Endothelial cell of umbilical vein (primary cell): ENCODE measurements at places on chromosomes 3 and 15. TPM values are rescaled to one million over a fixed set of nuclear protein-coding genes. Genes with fewer than 3 reads are reported as not detected.

The CHRNA5 gene
- 12.7 and 15.6 TPM in 2 replicates for total RNA-seq

The AQP9 gene
- not detected in 2 replicates for total RNA-seq

The ZNF148 gene
- 38.2 and 41.3 TPM in 2 replicates for total RNA-seq

The C3orf22 gene
- total RNA-seq = not detected in 2 replicates

The CEP19 gene
- total RNA-seq = 1.2 and 1.6 TPM in 2 replicates

The SIDT1 gene
- total RNA-seq = not detected in 2 replicates

The PLCB2 gene
- 1.5 and 4.3 TPM in 2 replicates for total RNA-seq

The PLSCR4 gene
- total RNA-seq = 81.5 and 91.8 TPM in 2 replicates

The SAMD7 gene
- not detected in 2 replicates for total RNA-seq

The SCG5 gene
- total RNA-seq = 2.1 and 3.3 TPM in 2 replicates

The TF gene
- 0.21 and 0.69 TPM in 2 replicates for total RNA-seq

The SYNPR gene
- not detected in 2 replicates for total RNA-seq

The EOMES gene
- total RNA-seq = not detected in 2 replicates

The CMTM8 gene
- 7.3 and 8.1 TPM in 2 replicates for total RNA-seq

The SHQ1 gene
- total RNA-seq = 19.7 and 20.6 TPM in 2 replicates
